Effector memory CD4-positive, alpha-beta T cell (primary cell): ENCODE measurements at places on chromosomes 1 and 21.

DNA sequence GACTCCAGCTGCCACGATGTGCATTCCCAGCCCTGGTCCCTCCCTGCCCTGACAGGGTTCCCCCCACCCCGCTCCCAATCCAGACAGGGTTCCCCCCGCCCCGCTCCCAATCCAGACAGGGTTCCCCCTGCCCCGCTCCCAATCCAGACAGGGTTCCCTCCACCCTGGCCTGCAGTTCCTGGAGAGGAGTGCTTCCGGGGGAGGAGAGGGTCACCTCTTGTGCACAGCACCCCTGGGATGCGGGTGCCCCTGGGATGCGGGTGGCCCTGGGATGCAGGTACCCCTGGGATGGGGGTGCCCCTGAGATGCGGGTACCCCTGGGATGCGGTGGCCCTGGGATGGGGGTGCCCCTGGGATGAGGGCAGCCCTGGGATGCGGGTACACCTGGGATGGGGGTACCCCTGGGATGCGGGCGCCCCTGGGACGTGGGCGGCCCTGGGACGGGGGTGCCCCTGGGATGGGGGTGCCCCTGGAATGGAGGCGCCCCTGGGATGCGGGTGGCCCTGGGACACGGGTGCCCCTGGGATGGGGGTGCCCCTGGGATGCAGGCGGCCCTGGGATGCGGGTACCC lies 36.7 kb upstream of the SLC19A1 start:
- no peak for DNase-seq

DNA sequence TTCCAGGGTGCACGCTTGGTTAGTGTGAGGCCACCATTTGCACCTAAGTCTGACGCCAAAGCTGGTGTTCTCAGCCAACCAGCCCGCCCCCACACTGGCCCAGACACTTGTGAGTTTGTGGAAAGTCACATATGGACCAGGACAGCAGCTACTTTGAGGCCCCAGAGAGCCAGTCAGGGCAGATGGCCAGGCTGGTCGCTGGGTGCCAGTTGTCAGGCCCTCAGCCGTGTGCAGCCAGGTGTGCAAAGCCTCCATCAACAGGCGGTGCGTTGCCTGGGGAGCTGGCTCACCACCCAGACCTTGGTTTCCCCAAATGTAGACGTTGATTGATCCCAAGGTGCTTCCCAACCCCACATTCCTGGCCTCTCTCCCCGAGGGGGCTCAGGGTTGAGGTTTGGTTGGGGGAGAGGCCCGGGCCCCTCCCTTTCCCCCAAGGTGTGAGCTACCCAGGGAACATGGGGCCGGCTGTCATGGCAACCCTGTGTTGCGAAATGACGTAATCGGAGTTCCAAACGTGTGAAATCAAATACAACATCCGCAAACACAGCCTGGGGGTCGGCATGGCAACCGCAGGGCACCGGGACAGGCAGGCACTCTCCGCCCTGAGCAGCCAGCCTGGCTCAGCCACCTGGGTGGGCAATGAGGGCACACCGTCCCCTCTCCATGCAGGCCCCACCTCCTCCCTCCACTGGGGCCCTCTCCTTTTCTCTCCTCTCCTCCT lies 42.2 kb upstream of the WNT4 start:
- DNase-seq, result no peak

- no peak for DNase-seq
These were observed 3.6 kb downstream of the UBXN11 start for GRCh38 chr1:26302733-26303405.

- DNase-seq, result no peak
These were observed 411.0 kb upstream of the NEGR1 start for GRCh38 chr1:72693376-72693775.

DNA sequence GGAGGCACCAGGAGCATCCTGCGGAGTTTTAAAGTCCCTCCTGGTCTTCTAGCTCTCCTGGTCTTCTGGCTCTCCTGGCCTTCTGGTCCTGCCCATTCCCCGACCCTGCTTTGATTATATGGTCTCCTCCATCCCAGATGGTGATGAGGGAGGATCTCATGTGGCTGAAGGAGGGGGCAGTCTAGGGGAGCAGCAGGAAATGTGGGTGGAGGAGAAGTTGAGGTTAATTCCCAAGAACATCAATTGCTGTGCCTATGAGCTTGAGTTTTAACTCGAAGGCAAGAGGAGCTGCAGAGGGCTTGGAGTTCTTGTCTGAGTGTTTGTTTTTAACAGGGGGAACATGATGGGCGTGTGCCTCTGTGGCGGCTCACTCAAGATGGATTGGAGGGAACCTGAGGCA lies 408.8 kb downstream of the MATN1 start:
- no peak for DNase-seq

GRCh38 chr1:113732802-113733201 lies 26.5 kb downstream of the PHTF1 start:
- no peak for DNase-seq

GRCh38 chr1:17654519-17654918 lies 100.6 kb upstream of the ACTL8 start:
- DNase-seq, result no peak

- DNase-seq, result peak; percentile 53
These were observed 479 bp downstream of the POGK start for GRCh38 chr1:166839600-166840308.

DNA sequence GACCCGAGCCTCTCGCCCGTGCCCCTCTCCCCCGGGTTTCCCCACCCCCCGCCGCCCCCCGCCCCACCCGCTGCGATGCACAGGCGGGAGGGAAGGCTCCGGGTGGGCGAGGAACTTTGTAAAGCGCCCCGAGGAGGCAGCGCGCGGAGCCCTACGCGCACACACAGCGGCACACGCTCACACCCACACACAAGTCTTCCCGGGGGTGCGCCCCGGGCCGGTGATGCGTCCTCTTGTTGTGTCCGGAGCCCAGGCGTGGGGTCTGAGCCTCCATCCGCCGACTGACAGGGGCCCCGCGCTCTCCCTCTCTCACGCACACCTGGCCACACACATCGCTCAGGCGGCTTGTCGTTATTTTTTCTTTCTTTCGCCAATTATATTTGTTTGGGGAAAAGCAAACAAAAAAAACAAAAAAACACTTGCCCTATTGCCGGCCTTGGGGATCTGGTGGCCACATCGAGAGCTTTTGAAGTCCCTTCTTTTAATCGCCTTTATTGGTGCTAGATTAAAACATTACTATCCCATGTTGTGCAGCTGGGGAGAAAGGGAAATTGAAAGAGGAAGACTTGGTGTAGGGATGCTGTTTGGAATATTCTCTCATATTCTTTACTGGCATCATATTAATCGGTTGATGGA lies 770 bp downstream of the NTNG1 start:
- no peak for DNase-seq

DNA sequence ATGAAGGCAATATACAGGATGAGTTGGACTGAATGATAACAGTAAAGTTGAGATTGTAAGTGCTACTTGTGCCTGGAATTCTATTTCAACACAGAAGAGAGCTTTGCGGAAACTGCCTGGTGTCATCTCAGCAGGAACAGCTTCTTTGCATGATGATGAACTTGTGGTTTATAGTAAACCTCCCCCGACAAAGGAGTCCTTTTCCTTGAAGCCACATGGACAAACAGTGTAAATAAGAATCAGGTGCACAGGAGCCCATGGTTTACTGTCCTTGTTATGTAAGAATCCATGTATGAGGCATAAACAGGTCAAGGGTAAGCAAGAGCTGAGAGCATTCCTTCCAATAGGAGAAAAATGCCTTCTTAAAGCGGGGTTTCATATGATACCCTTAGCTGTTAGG lies 66.2 kb downstream of the PCNX2 start:
- DNase-seq, result no peak
